ENCODE measurements at places on chromosomes 12 and 14.

GRCh38 chr12:109027767-109028166, 6.9 kb upstream of the SVOP start:
- no peak for DNase-seq

- peak; percentile 43 for DNase-seq
These were observed at the start of gene CLEC2B for GRCh38 chr12:9869307-9870161. Gene CLEC2B, minus strand, starts transcription at chr12:9869354.

DNA sequence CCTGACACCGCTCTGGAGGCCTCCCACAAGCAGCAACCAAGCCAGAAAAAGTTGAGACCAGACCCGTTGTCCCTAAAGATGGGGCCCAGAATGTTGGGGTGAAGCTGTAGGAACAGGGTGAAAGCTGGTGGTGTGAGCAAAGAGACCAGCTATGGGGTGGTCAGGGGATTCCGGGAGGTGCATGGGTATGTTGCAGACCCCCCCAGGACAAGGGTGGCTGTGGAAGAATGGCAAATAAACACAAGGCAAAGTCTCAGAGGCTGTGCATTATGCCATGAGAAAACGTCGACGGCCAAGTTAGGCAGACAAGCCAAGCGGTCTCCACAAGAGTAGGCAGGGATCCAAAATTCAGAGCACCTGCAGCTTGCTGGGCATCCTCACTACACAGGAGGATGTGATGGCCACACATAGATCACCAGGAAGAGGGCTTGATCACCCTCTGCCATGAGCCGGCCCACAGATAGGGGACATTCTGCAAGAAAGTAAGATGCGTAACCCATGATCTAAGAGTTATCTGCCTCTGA, 58.8 kb upstream of the KCNA1 start:
- DNase-seq = no peak

DNA sequence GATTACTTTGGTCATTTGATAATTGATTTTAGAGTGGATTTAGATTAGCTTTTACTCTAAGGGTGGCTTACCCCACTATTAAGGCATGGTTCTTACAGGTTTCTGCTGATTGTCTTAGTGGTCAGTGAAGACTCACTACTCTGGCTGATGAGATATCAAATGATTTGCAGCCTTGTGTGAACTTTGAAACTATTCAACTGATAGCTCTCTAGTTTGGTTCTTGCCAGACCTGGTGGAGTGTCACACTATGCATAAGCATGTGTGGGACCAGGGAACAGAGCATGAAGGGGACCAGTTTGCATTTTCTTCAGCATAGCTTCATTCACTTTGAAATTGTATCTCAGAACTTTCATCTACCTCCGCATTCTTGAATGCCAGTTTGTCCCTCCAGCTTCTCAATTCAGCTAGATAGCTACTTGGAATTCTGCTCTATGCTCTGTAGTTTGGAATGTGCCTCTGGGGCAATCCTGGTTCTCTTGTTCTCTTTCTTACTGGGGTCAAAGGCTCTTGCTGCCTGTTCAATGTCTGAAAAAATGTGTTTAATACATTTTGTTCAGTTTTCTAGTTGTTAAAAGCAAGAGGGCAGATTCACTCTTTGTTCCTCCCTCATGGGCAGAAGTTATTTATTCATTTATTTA, 12.7 kb downstream of the SCYL2 start:
- no peak for DNase-seq

GRCh38 chr14:33985242-33985641, 34.4 kb upstream of the EGLN3 start:
- no peak for DNase-seq

- no peak for DNase-seq
These were observed 13.1 kb downstream of the RERG start for GRCh38 chr12:15208140-15208539.

DNA sequence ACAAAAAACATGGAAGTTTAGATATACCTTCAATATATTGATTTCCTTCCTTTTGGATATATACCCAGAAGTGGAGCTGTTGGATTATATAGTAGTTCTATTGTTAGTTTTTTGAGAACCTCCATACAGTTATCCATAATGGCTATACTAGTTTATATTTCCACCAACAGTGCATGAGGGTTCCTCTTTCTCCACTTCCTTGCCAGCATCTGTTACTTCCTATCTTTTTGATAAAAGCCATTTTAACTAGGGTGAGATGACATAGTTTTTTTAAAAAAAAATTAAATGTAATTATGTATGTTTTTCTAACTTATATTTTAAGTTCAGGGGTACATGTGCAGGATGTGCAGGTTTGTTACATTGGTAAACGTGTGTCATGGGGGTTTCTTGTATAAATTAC, 10.0 kb upstream of the SLC38A4 start:
- no peak for DNase-seq

GRCh38 chr12:51779876-51780275, 68.6 kb downstream of the FIGNL2 start:
- no peak for DNase-seq

GRCh38 chr12:49091836-49092085, 2.8 kb downstream of the DHH start:
- DNase-seq = no peak

DNA sequence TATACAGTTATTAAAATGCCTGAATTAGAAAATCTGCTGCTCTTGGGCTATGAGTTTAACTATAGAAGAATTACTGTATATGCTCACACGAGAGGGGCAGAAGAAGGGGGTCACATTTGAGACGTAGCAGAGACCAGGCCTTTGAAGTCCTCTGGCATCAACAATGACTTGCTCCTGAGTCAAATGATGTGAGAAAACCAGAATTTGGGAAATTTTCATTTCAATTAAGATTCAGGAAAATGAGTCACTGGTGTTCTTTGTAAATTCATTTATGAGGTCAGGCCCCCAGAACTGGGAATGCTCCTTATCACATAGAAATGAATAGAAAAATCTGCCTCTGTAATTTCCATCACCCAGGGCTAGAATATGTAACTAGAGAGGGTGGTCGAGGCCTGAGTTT, 92.9 kb downstream of the APAF1 start:
- DNase-seq = no peak

DNA sequence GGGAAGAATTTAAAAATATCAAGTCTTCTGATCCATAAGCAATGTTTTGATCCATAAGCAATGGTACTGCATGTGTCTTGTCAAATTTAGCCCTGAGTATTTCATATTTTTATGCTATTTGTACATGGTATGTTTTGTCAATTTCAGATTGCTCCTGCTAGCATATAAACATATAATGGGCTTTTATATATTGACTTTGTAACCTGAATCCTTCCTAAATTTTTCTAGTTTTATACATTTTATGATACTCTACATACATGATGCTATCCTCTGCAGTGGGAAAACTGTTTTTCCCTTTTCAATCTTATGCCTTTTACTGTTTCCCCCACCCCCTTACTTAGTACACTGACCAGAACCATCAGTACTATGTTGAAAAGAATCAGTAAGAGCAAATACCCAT, 75.1 kb downstream of the R3HDM2 start:
- DNase-seq = no peak

DNA sequence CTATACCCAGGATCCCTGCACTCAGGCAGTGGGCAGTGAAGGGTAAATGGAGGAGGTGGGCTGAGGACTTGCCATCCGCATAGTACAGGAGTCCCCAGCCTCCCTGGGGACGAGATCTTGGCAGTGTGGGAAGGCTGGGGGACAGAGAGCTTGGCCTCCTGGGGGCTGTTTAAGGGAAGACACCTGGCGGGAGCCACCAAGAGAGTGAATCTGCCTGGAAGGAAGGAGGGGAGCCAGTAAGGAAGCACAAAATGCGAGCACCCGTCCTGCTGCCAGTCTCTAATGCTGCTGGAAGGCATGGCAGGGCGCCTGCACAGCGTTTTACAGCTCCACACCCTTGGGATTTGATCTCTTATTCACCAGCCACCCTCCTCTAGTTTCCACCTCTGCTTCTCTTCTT, 7.4 kb upstream of the KRT2 start:
- DNase-seq = no peak

DNA sequence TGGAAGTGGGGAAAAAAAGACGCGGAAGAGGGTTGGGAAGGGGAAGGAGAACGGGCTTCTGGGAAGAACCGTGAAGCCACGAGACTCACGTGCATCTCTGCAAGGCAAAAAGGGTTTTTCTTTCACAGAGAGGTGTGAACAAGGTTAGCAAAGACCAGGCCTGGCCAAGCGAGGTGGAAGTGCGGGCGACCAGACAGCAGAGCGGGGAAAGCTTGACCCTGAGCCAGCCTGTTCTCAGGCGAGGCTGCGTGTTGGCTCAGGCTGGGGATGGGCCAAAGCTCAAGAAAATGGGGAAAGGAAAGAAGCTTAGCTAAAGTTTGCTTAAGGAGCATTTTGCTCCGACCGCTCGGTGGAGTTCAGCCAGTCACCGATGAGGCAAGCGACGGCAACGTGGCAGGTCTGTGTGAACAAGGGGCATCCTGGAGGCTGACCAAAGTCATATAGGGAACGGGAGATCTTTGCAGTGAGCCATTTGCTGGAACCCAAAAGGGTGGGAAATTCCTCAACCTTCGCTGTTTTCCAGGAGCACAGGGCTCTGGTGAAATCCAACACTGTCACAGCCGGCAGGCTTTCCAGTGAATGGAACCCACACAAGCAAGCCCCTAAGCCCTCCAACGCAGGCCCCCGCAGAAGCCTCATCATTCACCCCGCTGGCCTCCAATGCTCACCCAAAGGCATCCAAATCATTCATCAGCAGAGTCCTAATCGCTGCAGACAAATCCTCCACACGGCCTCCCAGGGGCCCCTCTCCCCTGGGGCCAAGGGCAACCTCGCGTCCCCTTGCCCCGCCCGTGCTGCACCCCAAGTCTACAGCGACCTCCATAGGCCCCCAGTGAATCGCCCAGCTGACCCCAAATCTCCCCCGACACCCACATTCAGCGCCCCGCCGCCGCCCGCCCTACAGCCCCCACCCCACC, 754 bp downstream of the ZNF605 start:
- DNase-seq = peak; percentile 18

DNA sequence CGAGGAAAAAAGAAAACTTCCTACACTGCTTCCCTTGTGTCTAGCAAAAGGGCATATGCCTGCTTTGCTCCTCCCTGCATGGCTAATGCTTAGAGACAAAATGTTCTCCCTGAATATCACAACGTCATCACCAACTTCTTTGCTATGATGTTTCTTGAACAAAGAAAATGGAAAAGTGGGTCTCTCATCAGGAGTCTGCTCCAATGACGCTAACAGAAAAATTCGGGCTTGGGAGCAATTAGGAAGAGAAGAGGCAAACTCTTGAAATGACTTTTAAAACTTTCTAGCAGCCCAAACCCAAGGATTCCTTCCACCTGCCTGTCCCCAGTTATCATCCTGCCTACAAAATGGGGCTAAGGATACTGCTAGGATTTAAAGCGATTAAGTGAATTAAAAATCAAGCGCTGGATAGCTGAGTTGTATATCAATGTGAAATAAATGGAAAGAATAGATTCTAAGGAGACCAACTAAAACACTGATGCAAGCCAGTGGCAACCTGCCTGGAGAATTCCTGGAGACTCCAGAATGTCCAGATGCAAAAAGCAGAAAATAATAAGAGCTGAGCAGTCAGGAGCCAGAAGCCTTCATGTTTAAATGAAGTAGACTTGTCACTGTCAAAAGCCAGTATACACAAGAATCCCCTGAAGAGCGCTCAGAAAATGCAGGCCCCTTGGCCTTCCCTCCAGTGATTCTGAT, 183.8 kb downstream of the DPF3 start:
- no peak for DNase-seq

DNA sequence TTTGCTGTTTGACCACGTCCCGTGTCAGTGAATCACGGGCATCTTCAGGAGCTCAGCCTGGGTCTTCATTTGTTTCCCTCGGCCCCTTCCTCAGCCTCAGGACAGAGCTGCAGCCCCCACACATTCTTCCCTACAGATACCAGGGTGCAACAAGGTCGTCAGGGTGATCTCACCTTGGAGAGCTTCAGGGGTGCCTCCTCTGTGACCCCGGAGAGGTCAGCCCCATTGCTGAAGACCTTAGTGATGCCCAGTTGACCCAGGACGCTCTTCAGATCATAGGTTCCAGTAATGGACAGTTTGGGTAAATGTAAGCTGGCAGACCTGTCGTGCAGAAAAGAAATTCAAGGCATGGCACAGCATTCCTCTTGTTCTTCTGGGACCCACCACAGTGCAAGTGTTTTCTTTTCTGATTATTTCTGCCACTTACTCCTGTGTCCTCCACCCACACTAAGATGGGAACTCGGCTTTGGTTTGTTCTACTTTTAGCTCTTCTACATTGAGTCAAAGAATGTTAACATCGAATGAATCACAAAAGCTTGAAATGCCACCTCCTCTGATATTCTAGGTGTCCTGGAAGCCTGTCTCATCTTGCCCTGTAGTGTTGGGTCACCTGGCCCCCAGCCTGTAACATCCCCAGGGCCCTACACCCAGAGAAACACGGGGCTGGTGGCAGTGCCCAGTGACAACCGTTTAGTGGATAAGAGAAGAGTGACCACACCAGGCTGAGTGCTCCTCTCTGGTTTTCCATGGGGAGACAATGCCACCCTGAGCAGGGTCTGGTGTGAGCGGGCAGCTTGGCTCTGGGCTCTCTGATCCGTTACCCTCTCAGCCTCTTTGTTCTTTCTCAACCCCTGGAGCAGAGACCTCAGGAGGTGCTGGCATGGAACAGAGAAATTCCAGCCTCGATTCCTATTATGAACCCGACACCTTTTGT, 8.8 kb downstream of the SERPINA1 start:
- DNase-seq = no peak

- DNase-seq = no peak
These were observed 103.0 kb upstream of the NTF3 start for GRCh38 chr12:5328669-5329517.

DNA sequence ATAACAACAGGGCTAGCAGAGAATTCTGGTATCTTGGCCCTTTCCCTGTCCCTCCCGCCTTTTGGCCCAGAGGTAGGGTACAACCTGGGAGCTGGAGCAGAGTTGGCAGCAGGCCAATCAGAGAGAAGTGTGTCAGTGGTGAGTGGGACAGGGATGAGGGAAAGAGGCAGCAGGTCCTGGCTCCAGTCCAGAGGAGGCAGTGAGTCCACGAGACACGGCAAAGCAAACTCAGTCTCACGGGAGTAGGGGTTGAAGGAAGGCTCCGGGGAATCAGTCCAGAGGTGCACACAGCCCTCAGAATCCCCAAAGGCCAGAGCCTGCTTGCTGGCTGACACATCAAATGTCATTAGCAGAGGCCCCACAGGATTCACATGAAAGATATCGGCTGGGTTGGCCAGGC, 7.3 kb downstream of the PAN2 start:
- DNase-seq = no peak

- DNase-seq = no peak
These were observed 42.2 kb downstream of the CSRP2 start for GRCh38 chr12:76836633-76837032.
